ENCODE measurements at places on chromosomes 5 and 9.

DNA sequence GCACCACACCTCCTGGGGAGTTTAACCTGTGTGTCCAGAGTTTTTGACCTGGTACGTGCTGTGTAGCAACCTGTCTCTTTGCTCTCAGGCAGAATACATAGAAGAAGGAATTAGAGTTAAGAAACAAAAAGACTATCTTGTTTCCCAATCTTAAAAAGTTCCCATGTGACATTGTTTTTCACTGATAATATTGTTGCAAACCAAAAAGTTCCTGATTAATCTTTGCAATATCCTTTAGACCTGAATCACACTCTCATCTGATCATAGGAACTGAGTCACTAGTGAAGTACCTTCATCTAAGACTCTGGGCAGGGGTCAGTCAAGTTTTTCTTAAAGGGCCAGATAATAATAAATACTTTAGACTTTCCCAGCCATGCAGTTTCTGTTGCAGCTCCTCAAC lies 35.1 kb downstream of the BASP1 start:
- no peak for DNase-seq

- no peak for DNase-seq
Measured at GRCh38 chr9:121809356-121810050, 158.1 kb downstream of the DAB2IP start.

DNA sequence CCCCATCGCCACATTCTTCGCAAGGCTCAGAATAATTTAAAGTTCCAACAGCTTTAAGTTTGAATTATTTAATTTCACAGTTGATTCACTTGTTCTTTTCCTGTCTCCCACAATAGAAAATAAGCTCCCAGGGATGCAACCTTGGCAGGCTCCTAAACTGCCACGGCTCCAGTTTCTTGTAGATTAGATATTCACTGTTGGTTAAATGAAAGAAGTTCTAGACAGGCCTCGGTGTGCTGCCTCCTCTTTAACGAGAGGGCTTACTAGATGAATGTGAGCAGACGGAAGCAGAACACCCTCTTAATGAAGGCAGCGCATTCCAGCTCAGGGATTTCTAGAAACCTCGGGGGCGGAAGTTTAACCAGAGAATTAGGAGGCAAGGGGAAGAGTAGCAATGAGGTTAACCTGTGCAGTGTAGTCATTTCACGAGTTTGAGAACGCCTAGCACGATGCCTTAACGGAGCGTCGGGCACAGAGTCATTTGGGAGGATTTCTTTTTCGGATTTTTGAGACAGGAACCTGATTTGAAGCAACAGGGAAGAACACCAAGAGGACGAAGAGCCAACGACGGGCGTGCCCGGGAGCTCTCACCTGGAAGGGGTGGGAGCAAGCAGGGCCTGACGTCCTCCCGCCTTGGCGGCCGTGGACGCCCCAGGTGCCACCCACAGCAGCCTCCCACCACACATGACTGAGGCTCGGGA lies 637 bp upstream of the SMC5 start:
- DNase-seq = peak; percentile 64

GRCh38 chr5:68995845-68996545 lies 97.8 kb upstream of the SLC30A5 start:
- no peak for DNase-seq

GRCh38 chr5:169566202-169566601 lies 17.4 kb upstream of the SPDL1 start:
- DNase-seq = no peak

DNA sequence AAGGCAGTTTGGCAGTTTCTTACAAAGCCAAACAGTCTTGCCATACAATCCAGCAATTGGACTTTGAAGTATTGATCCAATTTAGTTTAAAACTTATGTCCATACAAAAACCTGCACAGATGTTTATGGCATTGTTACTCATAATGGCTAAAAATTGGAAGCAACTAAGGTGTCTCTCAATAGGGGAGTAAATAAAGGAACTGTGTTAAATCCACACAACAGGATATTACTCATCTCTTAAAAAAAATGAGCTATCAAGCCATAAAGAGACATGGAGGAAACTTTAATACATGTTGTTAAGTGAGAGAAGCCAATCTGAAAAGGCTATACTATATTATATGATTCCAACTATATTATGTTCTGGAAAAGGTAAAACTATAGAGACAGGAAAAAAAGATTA lies 313.6 kb upstream of the CD180 start:
- DNase-seq = no peak

DNA sequence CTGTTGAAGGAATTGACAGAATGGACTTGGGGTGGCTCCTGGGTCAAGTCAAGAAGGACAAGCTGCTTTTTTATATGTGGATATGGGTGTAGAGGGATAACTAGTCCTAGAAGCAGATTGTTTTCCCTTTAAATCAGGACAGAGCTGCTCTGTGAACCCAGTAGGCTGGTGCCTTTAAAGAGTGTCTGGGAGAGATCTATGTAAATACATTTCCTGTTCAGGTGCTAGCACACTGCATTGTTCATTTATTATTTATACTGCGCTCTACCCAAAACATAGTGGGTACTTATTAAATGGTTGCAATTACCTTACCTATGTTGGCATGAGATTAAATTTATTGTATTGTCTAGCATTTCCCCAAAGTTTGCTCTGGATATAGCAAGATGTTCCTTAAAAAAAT lies 86.6 kb upstream of the EQTN start:
- no peak for DNase-seq

- DNase-seq = no peak
Measured at GRCh38 chr5:178931846-178932760, 8.9 kb upstream of the ZNF454 start.

GRCh38 chr9:138051586-138052321 lies 174.2 kb downstream of the CACNA1B start:
- DNase-seq = no peak

DNA sequence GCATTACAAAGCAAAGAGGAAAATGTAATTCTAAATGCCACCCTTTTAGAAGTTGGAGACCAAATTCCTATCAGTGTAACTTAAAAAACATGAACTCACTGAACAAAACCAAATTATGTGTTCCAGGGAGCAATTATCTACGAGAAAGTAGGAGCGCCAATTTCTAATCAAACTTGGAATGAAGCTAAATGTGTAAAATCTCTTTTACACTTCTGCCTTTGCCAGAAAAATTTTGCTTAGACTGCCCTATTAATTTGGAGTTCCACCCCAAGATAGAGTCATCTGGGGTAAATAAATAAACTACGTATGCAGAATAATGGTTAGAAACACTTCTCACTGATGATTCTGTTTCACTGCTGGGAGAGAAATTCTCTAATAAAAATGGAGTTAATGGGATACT lies 825.6 kb downstream of the MTRR start:
- DNase-seq = no peak

DNA sequence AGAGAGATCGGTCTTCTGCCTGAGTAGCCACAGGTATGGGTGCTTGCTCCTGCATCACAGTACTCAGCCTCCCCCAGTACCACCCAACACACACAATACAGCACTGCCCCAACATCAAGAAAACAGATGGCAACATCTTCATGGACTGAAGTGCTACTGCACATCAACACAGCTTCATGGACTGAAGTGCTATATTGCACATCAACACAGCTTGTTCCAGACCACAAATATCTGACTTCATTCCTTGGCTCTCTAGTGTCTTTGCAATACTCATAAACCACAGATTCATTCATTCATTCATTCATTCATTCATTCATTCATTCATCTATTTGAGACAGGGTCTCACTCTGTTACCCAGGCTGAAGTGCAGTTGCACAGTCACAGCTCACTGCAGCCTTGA lies 31.1 kb upstream of the PCA3 start:
- DNase-seq = no peak

- no peak for DNase-seq
Measured at GRCh38 chr9:71515626-71516025, 252.7 kb downstream of the CEMIP2 start.

GRCh38 chr5:91058575-91058974 lies 324.5 kb downstream of the ARRDC3 start:
- no peak for DNase-seq

- DNase-seq = no peak
Measured at GRCh38 chr9:69996967-69997366, 46.7 kb upstream of the MAMDC2 start.

- no peak for DNase-seq
Measured at GRCh38 chr5:87781976-87782375, 369.2 kb upstream of the CCNH start.

- no peak for DNase-seq
Measured at GRCh38 chr9:7259544-7260241, 501.9 kb downstream of the KDM4C start.

DNA sequence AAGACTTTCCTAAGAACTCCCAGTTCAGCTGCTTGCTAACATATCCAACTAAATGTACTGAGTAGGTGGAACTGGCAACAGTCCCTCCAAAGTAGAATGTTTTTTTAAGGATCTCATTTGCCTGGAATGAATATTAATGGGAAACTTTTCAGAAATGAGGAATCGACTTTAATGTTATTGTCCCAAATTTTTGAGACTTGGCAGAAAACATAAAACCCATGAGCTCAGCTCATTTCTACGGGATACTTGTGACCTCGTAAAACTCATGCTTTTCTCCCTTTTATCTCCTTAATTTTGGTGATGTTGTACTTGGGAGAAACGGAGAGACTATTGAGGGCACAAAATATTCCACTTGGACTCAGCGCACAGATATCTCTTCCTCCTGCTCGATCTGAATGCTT lies 296.8 kb downstream of the EBF1 start:
- peak; percentile 94 for DNase-seq

DNA sequence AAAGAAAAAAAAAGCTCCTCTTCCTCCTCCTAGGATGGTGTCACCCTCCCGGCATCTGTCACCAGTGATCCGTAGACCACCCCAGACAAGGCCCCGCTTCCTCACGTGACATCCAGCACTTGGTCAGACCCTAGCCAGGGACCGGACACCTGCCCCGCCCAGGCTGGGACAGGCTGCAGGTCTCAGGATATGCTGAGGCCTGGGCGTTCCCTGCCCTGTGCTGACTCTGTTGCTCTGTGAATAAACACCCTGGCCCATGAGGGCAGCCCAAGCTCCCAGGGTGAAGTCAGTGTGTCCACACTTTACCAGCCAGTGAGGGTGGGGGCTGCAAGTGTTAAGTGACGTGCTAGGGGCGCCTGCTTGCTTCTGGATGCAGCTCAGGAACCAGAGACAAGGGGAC lies 5.6 kb downstream of the EDF1 start:
- no peak for DNase-seq

DNA sequence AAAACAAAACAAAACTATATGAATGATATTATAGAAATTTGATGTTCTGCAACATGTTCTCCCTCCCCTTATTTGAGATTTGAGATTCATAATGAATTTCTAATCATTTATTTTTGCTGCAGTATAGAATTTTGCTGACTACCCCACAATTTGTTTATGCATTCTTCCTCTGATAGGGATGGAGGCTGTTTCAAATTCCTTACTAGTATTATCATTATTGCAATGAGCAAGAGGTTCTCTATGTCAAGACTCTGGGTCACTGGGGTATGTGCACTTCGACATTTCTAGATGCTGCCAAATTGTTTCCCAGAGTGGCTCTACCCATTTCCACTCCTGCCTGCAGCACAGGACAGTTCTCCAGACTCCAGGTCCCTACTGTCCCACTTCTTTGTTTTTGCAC lies 54.9 kb upstream of the DAB2IP start:
- no peak for DNase-seq

- DNase-seq = no peak
Measured at GRCh38 chr5:150137997-150138396, 17.6 kb downstream of the PDGFRB start.

DNA sequence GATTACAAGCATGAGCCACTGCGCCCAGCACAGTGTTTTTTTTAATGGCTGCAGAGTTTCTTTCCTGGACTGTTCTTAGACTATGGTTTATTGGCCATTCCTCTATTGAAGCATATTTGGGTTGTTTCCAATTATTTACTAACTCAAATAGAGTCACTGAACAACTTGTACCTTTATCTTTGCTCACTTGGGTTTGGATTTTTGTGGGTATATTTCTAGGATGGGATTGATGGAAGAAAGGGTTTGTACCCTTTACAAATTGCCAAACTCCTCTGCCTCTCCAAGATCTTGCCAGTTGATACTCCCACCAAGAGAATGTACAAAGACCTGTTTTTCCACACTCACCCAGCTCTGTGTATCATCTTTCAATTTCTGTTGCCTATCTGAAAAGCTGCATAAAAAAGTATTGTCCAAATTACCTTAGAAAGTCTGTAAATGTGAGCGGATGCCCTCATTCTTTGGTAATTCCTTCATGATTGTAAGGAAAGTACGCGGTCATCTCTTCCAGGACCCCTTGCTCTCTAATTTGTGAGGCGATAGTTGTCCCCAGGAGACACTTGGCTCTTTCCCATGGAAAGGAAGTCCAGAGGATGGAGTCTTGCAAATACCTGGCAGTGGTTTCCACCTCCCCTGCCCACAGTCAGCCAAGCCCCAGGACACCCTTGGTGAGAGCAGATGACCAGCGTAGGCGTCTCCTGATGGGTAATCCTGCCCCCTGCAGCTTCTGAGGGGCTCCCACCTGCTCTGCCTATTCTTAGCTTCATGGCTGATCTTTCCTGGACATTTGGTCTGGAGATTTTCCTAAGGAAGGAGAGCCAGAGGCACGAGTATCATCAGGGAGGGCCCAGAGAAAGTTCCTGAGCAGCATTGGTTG lies 33.0 kb downstream of the ARHGEF37 start:
- DNase-seq = no peak

DNA sequence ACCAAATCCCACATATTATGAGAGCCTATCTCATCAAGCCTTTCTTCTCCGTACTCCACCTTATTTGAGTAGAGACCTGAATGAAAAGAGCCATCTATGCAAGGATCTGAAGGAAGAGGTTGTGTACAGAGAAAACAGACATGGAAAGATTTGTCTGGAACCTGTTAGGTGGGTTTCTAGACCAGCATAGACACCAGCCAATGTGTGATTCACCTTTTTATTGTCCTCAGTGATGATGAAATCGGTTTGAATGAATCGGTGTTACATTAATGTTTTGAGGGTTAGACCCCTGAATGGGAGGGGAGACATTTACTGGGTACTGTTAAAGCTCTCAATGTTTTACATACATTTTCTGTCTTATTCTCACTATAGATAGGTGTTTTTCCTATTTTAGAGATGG lies 223.6 kb downstream of the NMUR2 start:
- no peak for DNase-seq

DNA sequence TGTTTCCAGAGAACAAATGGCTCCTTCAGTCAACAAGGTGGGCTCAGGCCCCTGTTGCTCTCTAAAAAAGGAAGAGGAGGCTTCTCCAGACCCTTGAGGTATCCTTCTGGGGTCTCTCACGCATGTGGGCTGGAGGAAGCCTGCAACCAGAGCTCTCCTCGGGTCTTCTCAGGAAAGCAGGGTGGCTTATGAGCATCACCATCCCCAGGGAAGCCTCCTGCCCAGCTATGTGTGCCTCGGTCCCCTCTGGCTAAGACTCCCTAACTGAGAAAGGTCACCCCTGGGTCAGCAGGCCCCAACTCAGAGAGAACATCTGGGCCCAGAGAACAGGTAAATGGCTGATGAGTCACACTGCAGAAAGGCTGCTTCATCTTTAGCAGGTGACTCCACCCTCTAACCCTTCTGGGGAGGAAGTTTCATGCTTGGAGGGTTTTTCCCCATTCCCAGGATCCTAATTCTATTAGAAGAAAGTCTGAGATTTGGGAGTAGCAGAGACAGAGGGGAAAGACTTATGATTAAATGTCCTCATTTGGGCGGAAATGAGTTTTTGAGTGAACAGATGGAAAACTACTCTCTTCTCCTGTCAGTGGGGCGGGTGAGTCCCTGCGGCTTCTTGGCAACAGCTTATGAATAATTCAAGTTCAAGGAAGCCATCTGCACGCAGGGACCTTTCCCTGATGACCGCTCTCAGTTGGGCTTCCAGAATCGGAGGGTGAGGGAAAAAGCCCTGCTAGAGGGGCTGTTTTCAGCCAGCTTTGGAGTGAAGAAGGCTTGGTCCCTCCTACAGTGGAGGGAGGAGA lies 41.9 kb downstream of the TGFBI start:
- no peak for DNase-seq

All from muscle of back (tissue), 13 donors.